Skeletal muscle cell (primary cell): ENCODE measurements at places on chromosomes 11 and 22.

- DNase-seq: no peak
These were observed 48.2 kb downstream of the ADM start for GRCh38 chr11:10352921-10353550.

GRCh38 chr11:16743478-16743877, 5.0 kb downstream of the C11orf58 start:
- no peak for DNase-seq

- DNase-seq: no peak
These were observed 60.7 kb downstream of the TTC17 start for GRCh38 chr11:43419460-43419859.

DNA sequence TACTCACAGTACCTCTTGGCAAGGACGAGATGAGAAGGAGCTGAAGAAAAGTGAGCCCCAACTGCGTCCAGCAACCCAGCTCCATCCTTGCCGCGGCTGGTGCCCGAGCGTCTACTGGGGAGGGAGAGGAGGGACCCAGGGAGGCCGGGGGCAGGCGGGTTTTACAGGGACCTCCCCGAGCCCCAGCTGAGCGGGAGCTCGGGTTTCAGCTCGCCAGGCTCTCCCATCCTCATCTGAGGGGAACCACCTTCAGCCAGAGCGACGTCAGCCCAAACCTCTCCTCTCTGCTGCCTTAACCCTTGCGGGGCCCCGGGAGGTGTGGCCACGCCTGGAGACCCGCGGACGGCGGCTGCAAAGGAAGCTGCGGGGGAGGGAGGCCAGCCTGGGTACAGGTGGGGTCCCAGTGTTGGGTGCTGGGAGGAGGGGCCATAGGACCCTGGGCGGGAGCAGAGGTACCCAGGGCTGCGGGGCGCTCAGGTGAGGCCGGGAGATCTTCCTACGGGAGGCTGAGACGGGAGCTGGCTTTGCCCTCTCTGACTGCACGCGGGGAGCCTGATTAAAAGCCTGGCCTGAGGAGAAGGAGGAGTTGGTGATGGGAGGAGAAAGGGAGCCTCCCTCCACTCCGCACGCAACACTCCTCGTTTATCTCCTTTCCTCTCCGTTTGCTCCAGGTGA, at the start of gene PAMR1:
PAMR1 (minus strand) TSS at position 116 of the 675 bp plus-strand sequence; CDS start at position 85, 31 bp downstream.
- no peak for DNase-seq

DNA sequence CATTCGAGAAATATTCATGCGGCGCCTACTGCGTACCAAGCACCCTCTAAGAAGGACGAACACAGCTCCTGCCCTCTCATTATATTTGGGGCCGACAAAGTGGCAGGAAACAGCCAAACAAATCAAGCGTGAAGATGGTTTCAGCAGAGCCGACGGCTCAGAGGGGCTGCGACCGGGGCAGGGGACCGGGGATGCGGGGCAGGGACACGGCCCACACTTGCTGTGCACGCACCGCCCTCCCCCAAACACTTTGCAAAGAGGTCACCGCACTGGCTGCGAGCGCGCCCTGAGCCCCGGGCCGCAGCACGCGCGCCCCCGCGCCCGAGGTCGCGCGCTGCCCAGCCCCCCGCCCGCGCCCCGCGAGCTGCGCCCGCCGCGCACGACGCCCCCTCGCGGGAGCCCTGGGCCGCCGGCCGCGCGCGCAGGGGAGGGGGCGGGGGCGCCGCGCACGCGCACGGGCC, 255 bp upstream of the SYNGR1 start:
- DNase-seq: no peak

DNA sequence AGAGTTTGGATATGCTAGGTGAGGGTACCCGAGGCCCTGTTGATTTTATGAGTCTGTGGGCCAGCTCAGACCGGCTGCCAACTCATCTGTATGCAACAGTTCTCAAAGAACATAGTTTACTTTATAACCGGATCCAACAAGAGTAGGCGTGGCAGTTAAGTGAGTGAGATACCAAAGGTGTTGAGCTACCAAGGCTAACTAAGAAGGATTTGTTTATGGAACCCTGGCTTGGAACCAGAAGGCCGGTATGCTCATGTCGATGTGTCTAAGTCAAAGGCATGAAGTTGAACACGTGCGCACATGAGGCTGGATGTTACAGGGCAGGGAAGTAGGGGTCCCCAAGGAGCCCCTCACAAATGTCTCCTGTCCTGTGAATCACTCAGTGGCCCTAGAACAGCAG, at the start of gene KCNJ1:
KCNJ1 (minus strand) TSS at position 20 of the 400 bp plus-strand sequence. CDS start 27,053 bp downstream, outside the sequence.
- no peak for DNase-seq

GRCh38 chr22:24392218-24392931, 35.0 kb upstream of the ADORA2A start:
- no peak for DNase-seq

DNA sequence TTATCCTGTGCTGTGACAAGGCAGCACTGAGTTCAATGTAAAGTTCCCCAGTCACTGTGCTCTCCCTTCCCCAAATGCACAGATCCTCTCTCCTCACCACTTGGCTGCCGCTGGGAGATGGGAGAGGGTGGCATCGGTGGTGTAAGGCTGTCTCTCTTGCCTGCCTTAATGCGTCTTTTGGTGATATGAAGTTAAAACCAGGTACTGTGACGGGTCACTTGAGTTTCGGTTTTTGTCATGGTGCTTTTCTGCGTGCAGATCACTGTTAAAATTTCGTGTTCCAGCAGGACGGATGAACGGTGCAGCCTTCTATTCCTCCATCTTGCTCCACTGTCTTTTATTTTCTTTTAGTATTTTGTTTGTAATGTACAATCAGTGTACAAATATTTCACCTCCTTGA, 18.6 kb downstream of the GLB1L2 start:
- no peak for DNase-seq

- peak; percentile 66 for DNase-seq
These were observed 585 bp downstream of the EMSY start for GRCh38 chr11:76445121-76446084.

DNA sequence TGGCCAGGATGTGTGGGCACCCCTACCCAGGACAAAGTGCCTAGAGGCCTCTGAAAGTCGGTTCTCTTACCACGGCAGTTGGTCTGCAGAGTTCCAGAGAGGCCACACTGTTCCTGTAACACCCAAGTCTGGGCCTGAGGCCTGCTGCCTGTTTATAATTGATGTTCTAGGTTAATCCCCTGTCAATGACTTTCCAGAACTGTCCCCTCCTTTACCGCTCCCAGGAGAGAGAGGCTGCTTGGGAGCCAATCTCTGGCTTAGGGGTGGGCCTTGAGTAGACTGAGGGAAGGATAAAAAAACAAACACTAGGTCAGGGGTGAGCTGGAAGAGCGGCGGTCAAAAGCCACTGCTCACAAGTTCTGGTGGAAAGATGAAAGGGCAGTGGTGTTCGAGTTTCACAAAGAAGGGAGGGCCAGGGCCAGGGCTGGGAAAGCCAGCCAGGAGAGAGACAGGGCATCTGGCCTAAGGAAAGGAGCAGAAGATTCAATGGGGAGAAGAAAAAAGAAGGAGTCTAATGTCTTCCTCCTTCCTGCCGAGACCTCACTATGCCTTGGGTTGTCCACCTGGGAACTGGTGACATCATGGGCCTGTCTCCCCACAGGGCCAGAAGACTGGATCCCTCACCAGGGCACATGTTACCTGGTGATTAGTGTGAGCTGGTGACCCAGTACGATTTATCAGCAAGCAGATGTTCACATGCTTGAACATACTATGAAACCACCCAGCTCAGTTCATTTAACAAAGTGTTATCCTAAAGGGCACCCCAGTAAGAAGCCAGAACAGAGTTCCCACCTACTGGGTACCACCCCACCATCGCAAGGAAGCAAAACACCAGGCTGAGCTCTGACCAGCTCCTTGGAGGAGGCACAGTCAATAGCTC, 50.2 kb downstream of the PC start:
- no peak for DNase-seq

GRCh38 chr11:93494357-93494756, 48.8 kb downstream of the SMCO4 start:
- no peak for DNase-seq

DNA sequence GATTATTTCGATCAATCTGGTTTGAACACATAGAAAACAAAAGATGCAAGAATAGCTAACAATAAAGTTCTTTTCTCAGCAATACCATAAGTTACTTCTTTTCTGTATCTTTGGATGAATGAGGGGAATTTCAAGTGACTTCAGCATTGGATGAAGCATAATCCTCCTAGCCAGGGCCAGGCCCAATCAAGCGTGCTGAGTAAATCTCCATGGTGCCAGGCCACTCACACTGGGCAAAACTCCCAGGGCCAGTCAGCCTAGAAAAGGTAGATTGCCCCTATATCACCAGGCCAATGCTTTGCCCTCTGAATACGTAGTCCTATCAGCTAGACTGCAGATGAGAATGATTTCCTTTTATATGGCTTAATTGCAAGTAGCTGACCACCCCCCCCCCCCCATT, 6.0 kb downstream of the CNTF start:
- no peak for DNase-seq
